ELR (cell line): ENCODE measurements at places on chromosomes 3 and 15.

- no peak for DNase-seq
Measured at GRCh38 chr3:65788461-65788860, 250.3 kb downstream of the MAGI1 start.

DNA sequence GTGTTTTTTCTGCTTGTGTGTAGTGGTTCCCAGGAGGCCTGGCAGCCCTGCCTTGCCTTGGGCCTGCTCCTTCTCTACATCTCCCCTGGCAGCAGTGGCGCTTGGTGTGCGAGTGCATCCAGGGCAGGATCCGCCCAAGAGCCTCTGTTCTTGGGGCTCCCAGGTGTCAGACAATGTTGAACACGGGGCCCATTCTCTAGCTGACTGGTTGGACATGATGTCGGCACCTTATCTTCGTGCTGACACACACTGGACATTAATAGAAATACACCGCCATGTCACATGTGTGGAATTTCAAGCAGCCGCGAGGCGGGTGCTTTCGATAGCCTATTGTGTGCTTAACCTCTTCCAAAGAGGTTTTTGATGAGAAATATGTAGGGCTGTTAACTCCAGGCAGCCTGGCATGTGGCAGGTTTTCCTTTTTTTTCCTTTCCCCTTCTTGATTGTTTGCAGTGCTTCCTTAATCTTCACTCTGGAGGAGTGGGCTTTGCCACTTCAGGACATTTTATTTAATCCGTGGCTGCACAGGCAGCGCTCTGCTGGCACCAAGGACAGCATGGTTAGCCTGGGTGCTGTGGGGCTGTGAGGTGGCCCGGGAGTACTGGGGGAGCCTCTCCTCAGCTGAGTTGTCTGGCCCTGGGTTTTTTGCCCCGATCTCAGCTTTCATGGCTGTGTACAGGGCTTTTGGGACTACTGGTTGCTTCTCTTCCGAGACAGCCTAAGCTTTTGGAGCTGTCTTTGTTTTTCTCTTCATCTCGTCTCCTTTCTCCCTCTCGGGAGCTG lies 42.5 kb downstream of the CHCHD6 start:
- peak; percentile 63 for DNase-seq

GRCh38 chr3:144109944-144110343 lies 138.3 kb downstream of the DIPK2A start:
- no peak for DNase-seq

DNA sequence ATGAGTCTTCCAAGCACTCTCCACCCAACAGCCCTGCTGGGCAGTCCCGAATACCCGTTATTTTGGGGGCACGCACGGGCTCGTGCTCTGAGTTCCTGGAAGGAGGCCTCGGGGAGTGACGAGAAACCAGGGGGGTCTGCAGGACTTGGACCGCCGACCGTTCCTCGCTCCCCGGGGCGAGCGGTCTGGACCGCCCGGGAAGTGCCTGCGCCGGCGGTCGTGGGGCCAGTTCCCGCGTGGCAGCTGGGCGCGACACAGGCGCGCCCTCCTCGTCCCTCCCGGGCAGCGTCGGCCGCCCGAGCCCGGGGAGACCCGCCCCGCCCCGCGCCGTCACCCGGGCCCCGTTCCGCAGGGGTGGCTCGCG lies 387 bp downstream of the GNB4 start:
- DNase-seq: peak; percentile 66

DNA sequence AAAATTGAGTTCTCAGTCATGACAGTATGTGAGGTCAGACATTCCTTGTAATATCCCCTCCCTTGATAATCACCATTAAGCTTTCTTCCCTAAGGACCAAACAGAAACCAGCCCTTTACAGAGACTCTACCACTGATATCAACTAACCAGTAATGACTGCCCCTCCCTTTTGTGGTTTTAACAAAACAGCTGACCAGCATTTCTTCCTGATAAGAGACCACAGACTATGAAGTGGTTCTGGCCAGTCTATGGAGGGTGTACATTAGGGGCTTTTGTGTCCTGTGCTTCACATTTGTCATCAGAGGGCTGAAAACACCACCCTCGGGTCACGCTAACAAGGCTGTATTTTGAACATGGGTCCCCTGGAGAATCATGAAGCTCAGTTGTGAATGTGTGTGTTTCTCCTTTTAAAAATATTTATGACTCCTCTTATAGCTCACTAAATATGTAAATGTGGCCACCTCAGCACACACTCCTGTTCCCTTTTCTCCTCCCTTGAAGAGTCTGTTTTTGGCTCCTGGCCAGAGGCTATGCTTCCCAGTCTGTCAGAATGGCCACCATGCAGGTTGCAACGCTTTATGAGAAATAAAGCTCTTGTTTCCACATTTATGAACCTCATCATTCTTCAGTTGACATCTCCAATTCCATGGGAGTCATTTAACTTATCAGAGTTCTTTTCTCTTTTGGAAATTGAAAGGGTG lies 239.3 kb downstream of the CPNE4 start:
- DNase-seq: no peak

DNA sequence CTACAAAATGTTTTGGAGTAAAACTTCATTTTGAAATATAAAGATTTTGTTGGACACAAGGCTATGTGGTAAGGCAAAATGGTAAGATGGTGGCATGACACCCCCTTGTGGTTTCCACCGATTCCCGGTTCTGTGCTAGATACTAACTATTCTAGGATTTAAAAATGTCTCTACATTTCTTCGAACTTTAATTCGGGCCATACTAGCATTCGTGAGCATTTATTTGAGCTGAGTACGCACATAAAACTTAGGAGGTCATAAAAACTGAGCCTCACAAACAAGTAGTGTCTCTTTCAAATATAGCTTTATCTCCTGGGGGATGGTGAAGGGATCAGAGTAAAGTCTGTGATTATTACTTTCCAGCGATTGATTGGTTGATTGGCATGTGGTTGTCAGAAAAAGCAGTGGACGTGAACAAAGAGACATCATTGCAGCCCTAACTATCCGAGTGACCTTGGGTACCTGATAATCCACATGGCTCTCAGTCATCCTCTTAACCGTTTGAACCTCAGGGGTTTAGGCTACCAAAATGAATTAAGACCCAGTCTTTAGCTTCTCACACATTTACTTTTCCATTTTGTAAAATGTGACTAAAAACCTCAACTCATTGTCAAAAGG lies 1.1 kb upstream of the ZNF639 start:
- DNase-seq: peak; percentile 75

GRCh38 chr15:89770041-89770440 lies 6.1 kb upstream of the MESP2 start:
- peak; percentile 51 for DNase-seq

DNA sequence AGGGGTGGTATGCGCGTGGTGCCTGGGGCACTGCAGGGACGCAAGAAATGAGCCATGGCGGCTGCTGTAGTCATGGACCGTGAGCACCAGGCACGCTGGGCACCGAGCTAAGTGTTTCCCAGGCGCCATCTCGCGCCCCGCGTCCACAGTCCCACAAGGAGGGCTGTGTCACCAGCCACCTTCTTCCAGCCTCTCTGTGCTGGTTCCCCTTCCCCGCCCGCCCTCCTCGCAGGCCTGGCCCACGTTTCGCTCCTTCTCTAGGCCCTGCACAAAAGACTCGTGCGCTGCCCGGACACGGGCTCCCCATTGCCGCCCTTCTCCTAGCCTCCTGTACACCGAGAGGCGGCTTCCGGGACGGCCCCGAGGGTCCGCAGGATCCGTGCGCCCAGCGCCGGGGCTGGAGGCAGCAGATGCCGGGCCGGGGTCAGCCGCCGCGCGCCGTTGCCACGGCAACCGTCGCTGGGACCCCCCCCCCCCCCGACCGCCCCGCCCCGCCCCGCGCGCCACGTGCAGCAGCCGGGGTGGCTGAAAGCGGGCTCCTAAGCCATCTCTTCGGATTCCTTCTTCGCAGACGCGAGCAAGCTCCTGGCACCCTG lies 113.4 kb downstream of the SRGAP3 start:
- no peak for DNase-seq

DNA sequence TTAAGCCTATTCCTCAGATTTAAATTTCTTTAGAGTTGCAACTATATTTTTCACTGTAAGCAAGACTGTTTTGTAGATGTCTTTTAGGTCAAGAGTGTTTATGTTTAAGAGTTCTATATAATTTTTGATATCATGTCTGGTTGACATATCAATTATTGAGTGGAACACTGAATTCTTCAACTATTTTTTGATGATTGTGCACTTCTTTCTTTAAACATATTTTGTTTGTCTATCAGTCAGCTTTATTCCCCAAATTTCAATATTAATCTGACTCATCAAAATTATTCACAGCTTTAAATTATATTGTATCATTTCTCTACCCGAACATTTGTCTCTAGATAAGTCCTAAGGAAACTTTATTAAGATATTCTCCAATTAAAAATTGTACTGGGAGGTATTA lies 933.6 kb upstream of the ROBO1 start:
- DNase-seq: no peak

DNA sequence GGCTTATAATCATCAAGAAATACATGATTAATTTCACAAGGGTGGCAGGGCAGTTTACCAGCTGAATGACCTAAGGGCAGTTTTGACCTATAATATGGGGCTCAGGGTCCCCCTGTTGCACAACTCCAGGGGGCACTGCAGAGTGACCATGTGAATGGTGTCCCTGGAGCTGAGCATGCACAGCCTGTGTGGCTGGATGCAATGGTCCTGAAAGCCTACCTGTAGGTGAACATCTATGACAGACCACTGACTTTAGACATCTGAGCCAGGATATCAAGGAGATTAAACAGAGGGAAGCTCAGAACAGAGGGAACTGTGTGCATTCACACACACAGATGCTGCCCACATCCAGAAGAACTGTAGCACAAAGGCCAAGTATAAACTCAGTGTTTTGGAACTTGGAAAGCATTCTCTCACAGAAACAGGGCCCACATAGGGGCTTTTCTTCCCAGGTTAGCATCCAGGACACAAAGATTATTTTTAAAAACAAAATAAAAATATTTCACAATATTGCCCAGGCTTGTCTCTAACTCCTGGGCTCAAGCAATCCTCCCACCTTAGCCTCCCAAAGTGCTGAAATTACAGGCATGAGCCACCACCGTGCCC lies 7.8 kb upstream of the SLC6A11 start:
- DNase-seq: no peak
